ENCODE measurements at places on chromosomes 2 and 18.
A peak's percentile ranks its signal among the peaks of the same experiment; 100 is the strongest.

GRCh38 chr2:32375228-32375892 is 18.5 kb downstream of the BIRC6 start:
- H3K36me3 ChIP-seq = peaks cover 15% of the 10 kb centered on the region
- DNase-seq = no peak
- peak overlapping the region; percentile 26 for H3K27ac ChIP-seq
- peaks cover 65% of the 10 kb centered on the region for H3K4me1 ChIP-seq
- no peaks in the 10 kb centered on the region for H3K27me3 ChIP-seq

- H3K27me3 ChIP-seq = peaks cover 17% of the 10 kb centered on the region
- H3K4me3 ChIP-seq = peak within 1 kb of the TSS; percentile 88
- peaks cover 20% of the 10 kb centered on the region for H3K36me3 ChIP-seq
- peaks cover 27% of the 10 kb centered on the region for H3K4me1 ChIP-seq
- DNase-seq = peak; percentile 42
Observed at GRCh38 chr18:24138789-24139616, at the start of gene CABYR. Gene CABYR (plus strand): TSS chr18:24139062. CDS start chr18:24143115, 4,053 bp downstream.

DNA sequence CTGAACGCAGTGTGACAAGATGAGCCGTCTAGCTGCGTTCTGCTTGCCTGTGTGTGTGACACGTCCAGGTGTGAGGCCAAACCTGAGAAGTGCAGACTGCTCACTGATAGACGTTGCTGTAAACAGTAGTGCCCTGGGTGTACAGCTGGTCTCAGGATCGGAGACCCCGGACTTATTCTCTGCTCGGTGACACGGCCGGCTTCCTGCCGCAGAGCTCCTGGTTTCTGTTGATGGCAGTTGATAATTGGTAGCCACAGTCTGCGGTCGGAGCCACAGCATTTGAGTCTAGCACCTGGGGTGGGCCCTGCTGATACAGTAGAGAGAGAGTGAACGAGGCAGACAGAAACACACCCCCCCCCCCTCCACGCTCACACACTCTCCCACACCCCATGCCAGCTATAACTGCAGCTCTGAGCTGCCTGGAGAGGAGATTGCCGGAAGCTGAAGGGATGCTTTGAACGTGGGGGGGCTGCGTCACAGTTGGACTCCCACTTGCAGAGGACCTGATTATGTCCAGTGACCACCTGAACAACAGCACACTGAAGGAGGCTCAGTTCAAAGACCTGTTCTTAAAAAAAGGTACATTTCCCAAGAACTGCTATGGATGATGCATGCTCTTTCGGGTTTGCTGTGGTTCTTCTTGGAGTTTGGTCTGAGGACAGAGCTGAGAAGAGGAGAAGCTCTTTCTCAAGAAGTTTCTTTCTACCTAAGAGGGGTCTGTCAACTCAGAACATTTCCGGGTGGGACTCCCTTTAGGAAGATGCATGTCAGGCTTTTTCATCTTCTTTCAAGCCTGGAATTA is 114.0 kb downstream of the FAM210A start:
- H3K27me3 ChIP-seq = no peaks in the 10 kb centered on the region
- peak overlapping the region; percentile 89 for H3K27ac ChIP-seq
- H3K4me3 ChIP-seq = peak overlapping the region; percentile 84
- peak; percentile 82 for DNase-seq

DNA sequence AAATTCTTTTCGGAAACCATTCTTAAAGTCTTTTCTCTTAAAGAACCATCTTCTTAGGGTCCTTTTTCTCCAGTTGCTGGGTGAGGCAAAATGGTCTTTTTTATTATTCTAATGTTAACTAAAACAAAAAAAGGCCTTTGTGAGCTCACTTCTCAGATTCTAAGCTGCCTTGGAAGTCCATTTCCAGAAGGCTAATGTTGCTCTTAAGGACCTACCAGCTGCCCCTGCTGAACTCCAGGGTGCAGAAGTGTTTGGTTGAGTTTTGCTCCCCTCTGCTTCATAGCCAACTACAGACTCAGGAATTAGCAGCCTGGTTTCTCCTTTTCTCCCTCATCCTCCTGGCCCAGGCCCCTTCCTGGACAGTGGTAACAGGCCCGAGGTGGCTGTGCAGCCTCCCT is 23.4 kb downstream of the APCDD1 start:
- no peak for DNase-seq
- H3K4me1 ChIP-seq = no peaks in the 10 kb centered on the region
- no peak overlapping the region for H3K4me3 ChIP-seq
- H3K27ac ChIP-seq = no peak overlapping the region

GRCh38 chr2:45643543-45644542 is 7.6 kb upstream of the PRKCE start:
- peaks cover 9% of the 10 kb centered on the region for H3K4me1 ChIP-seq
- H3K4me3 ChIP-seq = peak overlapping the region; percentile 58
- no peaks in the 10 kb centered on the region for H3K36me3 ChIP-seq
- DNase-seq = peak; percentile 54
- peaks cover 51% of the 10 kb centered on the region for H3K27me3 ChIP-seq
- H3K27ac ChIP-seq = no peak overlapping the region

DNA sequence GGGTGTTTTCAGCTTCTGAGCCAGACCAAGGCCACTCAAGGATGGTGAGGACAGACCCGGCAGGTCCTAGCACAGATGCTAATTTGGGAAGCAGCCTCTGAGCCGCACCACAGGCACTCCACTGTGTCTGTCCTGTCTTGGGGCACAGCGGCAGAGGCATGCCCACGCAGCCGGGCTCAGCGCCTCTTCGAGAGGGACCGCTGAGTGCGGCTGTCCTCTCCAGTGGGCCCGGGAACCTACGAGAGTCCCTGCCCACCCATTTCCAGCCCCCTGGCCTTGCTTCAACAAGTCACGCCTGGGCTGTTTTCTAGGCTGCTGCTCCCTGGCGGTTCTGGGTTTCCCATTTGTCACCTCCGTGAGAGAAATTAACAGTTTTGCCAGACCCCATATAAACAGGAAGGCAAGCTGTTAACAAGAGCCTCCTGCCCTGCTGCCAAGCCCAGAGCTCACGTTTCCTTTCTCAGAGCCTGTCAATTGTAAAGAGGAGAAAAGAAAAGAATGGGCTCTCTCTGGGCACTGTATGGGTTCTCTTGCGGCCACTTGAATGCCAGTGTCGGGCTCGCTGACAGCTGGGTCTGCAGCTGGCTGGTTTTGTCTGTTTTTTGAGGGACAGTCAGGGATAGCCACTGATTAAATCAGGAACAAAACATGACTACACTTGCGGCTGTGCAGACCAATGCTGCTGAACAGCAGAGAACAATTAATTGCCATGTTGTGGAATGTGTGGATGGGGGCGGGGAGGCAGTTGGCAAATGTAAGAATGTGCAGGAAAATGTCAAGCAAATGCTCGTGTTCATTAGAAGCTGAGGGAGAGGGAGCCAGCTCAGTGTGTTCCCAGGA is 30.6 kb downstream of the TMEM17 start:
- H3K27ac ChIP-seq = peak overlapping the region; percentile 88
- no peak for DNase-seq
- no peaks in the 10 kb centered on the region for H3K27me3 ChIP-seq
- H3K36me3 ChIP-seq = no peaks in the 10 kb centered on the region
- H3K4me3 ChIP-seq = peak overlapping the region; percentile 74
- peaks cover 36% of the 10 kb centered on the region for H3K4me1 ChIP-seq
